Stimulated activated CD8-positive, alpha-beta memory T cell treated with anti-CD3 and anti-CD28 coated beads, Interleukin-15, amount 100 ng/mL, for 24 hours (primary cell): ENCODE measurements at places on chromosomes 13 and 19.

GRCh38 chr19:12946092-12946721, 545 bp downstream of the RAD23A start:
- no peak for DNase-seq

DNA sequence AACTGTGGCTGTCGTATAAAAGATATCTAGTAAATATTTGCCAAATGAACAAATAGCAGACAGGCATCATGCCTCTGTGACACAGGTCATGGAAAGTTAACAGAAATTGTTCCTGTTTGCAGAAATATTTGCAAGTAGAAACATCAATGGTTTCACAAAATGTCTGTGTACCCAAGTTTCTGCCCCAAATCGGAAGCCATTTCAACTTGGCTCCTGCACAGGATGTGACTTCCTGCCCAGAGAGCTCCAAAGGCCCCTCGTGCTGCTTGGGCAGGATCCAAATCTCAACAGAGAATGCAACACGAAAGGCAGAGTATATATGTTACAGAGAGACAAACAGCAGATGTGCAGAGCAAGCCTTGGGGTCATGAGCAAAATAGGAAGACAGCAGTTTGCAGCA, 95.5 kb upstream of the SERP2 start:
- DNase-seq: no peak

DNA sequence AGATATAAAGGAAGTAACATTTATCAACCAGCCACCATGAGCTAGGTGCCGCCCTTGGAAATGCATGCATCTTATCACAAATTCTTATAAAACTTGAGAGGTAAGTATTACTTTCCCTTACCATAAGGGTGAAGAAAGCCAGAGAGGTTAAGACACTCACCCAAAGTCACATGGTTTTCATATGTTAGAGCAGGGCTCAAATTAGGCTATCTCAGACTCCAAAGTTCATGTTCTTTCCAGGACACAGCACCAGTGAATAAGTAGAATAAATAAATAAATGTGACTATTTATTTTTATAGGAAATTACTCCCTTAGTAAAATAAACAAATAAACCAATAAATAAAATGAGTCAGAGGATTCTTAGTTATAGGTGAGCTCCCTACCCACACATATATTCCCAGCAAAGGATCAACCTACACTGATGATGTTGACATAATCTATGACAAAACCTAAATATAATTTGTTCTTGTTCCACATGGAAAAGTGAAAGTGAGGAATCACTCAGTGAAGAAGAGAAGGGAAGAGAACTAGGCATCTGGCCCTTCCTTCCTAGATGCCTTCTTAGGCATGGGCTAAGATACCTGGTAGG, 27.2 kb downstream of the SPRY2 start:
- no peak for DNase-seq

DNA sequence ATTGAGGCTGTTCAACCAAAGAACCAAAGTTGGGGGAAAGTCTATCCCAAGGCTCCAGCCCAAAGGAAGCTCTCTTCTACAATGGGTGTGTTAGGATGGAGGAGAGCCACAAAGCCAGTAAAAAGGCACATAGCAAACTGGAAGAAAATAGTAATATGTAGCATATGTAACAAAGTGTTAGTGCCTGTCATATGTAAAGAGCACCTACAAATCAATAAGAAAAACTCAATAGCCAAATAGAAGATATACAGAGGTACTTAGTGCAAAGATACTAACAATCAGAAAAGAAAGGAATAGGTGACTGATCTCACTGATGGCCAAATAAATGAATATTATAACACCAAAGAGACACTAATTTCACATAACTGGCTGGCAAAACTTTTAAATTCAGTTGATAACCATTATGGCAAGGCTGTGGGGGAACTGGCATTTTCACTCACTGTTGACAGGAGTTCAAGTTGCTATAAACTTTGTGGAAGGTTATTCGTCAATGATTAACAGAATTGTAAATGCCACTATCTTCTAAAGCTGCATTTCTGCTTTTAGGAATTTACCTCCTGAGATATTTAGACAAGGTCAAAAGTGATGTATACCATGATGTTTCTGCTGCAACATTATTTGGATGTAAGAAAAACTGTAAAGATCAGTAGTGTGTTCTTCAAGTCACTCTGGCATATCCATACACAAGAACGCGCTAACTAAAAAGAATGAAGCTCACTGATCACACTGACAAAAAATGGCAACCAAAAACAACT, 110.8 kb downstream of the GNG7 start:
- no peak for DNase-seq

- no peak for DNase-seq
Measured at GRCh38 chr19:4866595-4867424, 657 bp downstream of the PLIN3 start.

GRCh38 chr13:50934735-50935435, 25.3 kb downstream of the RNASEH2B start:
- DNase-seq: no peak

DNA sequence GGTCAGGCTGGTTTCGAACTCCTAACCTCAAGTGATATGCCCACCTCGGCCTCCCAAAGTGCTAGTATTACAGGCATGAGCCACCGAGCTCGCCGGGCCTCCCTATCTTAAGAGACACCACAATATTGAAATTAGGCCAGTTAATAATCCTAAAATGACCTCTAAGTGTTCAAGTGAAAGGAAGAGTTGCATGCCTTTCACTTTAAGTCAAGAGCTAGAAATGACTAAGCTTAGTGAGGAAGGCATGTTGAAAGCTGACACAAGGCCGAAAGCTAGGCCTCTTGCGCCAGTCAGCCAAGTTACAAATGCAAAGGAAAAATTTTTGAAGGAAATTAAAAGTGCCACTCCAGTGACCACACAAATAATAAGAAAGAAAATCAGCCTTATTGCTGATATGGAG, 144.5 kb upstream of the FNDC3A start:
- DNase-seq: no peak

DNA sequence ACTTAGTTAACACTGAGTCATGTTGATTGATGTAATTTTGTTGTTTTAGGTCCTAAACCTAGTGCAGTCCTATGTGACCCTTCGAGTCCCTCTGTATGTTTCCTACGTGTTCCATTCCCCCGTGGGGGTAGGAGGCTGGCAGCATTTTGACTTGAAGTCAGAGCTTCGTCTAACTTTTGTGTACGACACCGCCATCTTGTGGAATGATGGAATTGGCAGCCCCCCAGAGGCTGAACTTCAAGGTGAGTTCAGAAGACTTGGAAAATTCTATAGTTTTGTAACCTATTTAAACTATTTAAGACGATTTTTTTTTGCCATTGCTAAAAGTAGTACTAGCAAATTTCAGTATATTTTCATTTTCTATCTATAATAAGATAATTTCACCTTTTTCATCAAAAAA, 117.9 kb downstream of the STOML3 start:
- no peak for DNase-seq
